ENCODE measurements at places on chromosomes 12 and 14. TPM values are rescaled to one million over a fixed set of nuclear protein-coding genes. Genes with fewer than 3 reads are reported as not detected.

The TAS2R42 gene
- not detected for polyA plus RNA-seq

- no peak for DNase-seq
Observed at GRCh38 chr14:78673845-78674244, 503.7 kb downstream of the NRXN3 start.

The AICDA gene
- polyA plus RNA-seq: not detected

DNA sequence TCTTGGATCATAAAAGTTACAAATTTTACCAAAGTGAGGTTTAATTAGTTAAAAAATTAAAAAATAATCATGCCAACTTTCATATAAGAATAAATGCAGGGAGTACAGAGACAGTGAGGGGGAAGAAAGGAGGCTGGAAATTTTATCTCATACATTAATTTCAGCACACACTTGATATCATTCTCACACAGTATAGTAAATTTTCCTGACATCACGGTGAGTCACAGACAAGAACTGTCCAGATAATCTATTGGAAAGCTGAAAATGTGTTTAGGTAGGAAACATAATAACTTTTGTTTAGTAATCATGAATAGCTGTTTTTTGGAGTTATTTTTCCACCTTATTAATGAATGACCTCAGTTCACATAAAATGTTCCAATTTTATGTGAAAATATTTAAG, 1204.8 kb downstream of the GALC start:
- DNase-seq: no peak

The BMAL2 gene
- 12.7 TPM for polyA plus RNA-seq

The ARF6 gene
- polyA plus RNA-seq: 58.3 TPM

DNA sequence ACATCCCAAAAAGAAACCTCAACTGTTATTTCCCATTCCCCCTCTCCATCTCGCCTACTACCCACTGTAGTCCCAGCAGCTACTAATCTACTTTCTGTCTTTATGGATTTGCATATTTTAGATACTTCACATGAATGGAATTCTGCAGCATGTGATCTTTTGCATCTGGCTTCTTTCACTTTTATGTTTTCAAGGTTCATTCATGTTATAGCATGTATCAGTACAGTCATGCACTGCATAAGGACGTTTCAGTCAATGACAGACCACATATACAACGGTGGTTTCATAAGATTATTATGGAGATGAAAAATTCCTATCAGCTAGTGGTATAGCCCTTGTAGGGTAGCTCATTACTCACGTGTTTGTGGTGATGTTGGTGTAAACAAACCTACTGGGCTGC, 24.5 kb downstream of the PCNX4 start:
- DNase-seq: peak; percentile 78

DNA sequence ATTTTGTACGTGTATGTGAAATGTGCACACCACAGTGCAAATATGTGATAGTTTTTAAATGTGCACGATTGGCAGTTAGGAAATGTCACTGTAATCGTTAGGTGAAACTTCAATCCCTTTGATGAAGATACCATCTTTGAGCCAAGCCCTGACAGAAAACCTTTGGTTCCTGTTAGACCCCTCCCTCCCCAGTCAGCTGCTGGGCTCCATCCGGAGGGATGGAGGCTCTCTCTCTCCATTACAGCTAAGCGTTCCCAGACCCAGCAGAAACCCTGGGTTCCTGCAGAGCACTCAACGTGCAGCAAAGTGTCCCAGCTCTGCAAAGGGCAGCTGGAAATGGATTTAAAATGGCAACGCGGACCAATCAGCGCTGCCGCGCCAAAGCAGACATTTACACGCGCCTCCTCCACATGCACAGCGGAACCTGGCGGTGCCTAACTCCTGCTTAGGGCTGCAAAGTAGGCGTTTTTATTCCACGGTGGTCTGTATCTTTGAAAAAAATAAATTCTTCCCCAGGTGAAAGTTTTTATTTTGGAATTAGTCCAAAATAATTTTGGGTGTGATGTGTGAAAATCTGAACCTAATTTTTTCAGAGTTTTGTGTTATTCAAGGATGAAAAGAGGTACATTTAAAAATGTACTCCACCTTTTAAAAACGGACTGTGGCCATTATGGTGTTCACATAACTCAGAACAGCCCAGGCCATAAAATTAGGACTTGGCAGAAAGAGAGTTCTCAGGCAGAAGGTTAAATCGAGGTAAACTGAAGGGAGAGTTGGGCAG, 1.4 kb upstream of the HMGA2 start:
- peak; percentile 67 for DNase-seq

GRCh38 chr12:131795690-131796410, 32.3 kb upstream of the MMP17 start:
- DNase-seq: peak; percentile 37

The SERPINA12 gene
- polyA plus RNA-seq: not detected

GRCh38 chr14:77327111-77327510, 6.3 kb downstream of the GSTZ1 start:
- no peak for DNase-seq

DNA sequence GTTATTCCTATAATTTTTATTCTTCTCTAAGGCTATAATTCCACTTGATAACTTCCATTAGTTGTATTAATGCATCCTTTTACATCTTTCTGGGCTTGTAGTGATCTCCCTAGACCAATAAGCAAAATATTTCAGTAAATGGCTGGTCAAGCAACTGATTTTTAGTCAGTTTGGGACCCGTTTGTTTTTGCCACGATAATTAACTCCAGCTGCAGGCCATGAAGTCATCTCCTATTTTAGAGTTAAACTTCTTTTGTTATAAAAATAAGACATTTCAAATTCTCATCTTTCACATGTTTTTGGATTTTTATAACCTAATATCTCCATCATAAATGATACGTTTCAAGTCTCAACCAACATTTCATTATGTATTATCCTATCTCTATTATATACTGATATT, 49.4 kb downstream of the MAGOHB start:
- no peak for DNase-seq

The CCDC197 gene
- not detected for polyA plus RNA-seq

- DNase-seq: peak; percentile 24
Observed at GRCh38 chr12:101039848-101040531, 170.0 kb downstream of the SLC5A8 start.

The ACRBP gene
- not detected for polyA plus RNA-seq

GRCh38 chr14:43418324-43418723, 1088.8 kb downstream of the FSCB start:
- no peak for DNase-seq

DNA sequence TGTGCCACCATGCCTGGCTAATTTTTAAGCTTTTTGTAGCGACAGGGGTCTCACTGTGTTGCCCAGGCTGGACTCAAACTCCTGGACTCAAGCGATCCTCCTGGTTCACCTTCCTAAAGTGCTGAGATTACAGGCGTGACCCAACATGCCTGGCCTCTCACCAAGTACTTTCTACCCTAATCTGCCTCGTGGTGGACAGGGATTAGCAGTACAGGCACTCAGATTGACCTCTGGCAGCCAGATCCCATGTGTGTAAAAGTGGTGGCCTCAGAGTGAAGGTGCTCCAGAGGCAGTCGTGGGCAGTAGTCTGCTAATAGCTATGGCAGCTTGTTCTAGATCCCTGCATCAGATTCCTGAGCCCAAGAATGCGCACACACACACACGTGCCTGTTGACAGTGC, 30.9 kb downstream of the MTHFD1 start:
- no peak for DNase-seq

The GDF11 gene
- 8.1 TPM for polyA plus RNA-seq

The GOLGA5 gene
- polyA plus RNA-seq: 18.9 TPM

Data from mammary epithelial cell (primary cell).